ENCODE measurements at places on chromosomes 3 and 15.

DNA sequence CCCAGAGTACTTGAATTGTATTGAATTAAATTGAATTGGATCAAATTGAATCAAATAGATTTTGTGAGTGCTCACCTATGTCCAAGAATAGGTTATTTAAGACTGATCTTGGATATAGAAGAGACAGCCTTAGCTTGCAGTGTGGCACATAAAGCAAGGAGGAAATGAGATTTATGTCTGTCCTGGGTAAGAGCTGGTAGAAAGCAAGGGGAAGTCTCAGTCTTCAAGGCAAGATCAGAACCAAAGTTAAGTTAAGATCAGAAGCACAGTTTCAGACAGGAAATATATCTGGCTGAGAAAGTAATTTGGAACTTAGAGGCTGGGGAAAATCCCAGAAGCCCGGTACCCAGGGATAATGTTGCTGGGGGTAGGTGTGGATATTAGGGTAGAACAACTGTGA is 244.4 kb upstream of the ARPP21 start:
- no peak for DNase-seq

GRCh38 chr3:38551026-38551832 is 55.1 kb downstream of the EXOG start:
- DNase-seq: no peak

- DNase-seq: peak; percentile 72
Observed at GRCh38 chr3:113287803-113288648, 76.7 kb downstream of the BOC start.

- DNase-seq: no peak
Observed at GRCh38 chr3:85003479-85003878, 44.7 kb downstream of the CADM2 start.

DNA sequence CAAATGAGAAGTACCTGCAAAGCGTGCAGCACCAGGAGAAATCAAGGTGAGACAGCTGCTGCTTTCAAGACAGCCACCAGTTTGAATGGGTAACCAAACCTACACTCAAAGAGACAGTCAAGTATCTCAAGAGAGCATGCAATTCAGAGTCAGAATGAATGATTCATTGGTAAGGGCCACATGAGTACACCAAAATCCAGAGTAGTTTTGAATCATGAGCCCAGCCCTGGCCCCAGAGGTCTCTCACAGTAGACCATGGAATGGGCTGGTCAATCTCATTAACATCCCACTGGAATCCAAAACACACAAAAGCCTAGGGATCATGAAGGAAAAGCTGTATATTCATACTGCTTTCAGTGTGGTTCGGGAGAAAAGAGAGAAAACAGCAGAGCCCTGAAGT is 242.8 kb downstream of the TBL1XR1 start:
- DNase-seq: no peak

GRCh38 chr3:168220556-168220955 is 124.8 kb upstream of the GOLIM4 start:
- DNase-seq: no peak

GRCh38 chr3:101675709-101676215 is 1.2 kb downstream of the ZBTB11 start:
- DNase-seq: peak; percentile 35

DNA sequence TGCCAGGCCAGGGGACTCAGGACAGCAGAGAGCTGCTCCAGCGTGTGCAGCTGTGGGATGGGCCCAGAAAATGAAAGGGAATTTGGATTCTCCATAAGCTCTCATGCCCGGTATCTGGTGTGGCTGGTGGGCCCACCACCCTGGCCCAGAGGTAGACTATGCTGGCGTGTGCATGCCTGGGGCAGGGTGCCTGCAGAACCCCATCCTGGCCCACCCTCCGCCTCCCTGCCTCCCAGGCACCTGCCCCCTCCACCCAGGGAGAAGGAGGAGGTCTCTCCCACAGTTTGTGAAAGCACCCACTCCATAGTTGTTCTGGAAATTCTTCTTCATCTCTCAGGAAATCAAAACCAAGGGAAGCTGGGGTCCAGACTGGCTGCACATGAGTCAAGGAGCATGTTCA is 112.9 kb downstream of the ADCY5 start:
- DNase-seq: no peak

DNA sequence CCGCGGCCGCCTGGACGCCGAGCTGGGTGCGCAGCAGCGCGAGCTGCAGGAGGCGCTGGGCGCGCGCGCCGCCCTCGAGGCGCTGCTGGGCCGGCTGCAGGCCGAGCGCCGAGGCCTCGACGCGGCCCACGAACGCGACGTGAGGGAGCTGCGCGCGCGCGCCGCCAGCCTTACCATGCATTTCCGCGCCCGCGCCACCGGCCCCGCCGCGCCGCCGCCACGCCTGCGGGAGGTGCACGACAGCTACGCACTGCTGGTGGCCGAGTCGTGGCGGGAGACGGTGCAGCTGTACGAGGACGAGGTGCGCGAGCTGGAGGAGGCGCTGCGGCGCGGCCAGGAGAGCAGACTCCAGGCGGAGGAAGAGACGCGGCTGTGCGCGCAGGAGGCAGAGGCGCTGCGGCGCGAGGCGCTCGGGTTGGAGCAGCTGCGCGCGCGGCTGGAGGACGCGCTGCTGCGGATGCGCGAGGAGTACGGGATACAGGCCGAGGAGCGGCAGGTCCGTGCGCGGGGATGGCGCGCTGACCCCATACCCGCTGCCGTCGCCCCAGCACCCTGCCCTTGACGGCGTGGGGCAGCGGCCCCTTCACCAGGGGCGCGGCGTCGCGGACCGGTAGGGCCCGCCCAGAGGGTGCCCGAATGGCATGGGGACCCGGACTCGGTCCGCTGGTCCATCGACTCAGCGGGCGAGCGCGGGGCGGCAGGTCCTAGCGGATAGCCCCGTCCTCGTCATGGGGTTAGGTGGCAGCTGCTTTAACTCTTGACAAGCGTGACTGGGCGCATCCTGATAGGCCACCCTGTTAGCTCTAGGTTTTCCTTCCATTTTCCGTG is 848 bp downstream of the SYNM start:
- peak; percentile 79 for DNase-seq

All from SK-N-SH (cell line).